ENCODE measurements at places on chromosomes 6 and 20.

GRCh38 chr6:84447651-84448050, 220.2 kb upstream of the CEP162 start:
- DNase-seq, result no peak

DNA sequence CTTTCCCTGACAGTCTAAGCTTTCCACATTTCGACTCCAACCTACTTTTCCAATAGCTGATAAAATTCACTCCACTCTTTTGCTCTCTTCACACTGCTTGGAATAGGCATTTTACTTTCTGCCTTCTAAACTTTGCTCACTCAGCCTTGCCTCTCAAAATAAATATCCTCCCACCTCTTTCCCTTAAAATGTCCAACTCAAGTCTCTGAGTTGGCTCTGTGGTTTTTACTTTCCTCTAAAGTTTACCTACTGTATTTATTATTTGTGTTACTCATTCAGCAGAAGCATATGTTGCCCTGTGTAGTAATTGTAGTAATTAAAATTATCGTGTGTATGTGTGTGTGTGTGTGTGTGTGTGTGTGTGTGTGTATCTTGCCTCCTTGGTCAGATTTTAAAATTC, 20.0 kb upstream of the CDYL start:
- no peak for DNase-seq

GRCh38 chr6:52271852-52272460, 12.6 kb downstream of the MCM3 start:
- DNase-seq, result no peak

DNA sequence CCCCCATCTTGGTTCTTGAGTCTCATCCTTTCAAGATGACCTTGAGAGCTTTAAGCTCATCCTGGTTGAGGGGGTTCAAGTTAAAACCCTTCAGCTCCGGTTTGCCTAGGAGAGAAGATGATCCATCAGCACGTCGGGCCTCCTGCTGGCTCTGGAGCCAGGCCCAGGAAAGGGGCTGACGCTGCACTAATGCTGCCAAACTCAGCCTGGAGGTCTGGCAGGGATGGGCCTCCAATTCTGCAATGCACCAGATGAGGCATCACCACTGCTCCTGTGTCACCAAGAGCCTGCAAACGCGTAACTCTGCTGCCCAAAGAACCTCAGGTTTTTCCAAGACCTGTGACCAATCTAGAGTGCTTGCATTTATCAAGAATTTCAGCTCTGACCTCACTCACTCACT, 6.1 kb downstream of the PDRG1 start:
- no peak for DNase-seq

- no peak for DNase-seq
Observed at GRCh38 chr20:25629816-25630499, 6.1 kb upstream of the NANP start.

DNA sequence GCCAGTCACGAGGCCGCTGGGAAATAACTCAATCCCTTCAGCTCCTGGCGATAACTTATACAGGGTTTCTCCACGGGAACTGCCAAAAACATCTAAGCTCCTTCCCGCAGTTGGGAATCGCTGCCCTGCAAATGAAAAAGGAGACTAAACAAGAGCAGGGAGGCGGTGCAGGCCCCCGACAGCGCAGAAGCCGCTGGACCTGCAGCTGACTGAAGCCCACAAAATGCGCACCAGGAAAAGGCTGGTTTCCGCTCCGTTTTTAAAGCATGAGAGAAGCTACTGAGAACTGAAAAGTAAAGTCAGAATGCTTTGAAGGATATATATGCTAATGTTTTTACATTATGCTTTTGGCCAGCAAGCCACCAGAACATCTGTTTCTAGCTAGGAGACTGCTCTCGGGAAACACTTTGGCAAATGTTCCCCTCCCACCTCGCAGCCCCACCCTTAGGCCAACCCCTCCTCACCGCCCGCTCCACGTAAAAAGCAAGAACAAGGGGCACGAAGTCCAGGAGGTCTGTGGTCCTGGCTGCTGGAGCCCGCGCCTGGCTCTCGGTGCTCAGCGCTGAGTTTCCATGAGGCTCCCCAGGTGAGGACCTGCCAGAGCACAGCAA, 90.5 kb downstream of the SOD2 start:
- no peak for DNase-seq

DNA sequence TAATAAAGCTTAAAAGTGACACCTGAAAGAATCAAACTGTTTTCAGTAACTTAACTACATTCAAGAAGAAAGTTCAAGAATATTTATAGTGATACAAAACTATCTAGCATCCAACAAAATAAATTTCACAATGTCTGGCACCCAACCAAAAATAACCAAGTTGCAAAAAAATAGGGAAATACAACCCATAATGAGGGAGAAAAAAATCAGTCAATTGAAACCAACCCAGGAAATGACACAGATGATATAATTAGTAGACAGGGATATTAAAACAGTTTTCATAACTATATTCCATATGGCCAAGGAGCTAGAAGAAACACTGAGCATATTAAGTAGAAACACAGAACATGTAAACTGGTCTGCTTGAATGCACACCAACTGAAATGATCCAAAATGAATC, 120.2 kb upstream of the BEND3 start:
- no peak for DNase-seq

GRCh38 chr6:111861431-111861885, 11.8 kb downstream of the FYN start:
- no peak for DNase-seq
